Liver (tissue), 10 donors: ENCODE measurements at places on chromosomes 4 and X. TPM values are rescaled to one million over a fixed set of nuclear protein-coding genes. Genes with fewer than 3 reads are reported as not detected.
A peak's percentile ranks its signal among the peaks of the same experiment; 100 is the strongest.

The IL1RAPL1 gene
- total RNA-seq, result 0.33 TPM

- DNase-seq, result no peak
Measured at GRCh38 chrX:10615931-10616774, 4.2 kb downstream of the MID1 start.

DNA sequence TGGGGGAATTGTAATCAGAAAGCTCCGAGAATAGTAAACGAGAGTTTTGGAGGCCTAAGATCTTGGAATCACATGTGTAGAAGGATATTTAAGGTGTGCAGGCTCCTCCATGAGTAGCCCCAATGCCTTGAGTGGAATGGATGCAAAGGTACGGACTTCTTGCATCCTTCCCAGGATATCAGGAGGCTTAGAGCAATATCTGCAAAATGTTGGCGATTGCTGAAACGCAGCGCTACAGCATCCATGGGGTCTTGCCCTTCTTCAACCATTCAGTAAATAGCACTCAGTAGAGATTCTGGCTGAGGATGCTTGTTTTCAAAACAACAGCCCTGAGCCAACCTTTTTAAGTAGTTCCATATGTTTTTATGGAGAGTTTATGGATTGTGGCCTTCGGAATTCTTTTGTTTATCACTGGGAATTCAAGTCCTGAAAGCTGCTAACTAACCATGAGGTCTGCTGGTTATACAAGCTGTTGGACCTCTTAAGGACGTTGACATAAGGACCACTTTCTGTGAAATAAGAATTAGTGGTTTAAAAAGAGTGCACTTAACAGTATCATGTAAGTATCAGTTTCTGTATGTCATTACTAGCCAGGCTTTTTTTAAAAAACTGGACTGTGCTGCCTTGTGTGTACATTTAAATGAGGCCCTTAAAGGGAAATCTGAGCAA, 228.8 kb upstream of the PGRMC2 start:
- no peak for DNase-seq

GRCh38 chrX:152988536-152989291, 5.2 kb downstream of the PNMA5 start:
- DNase-seq, result no peak

- DNase-seq, result no peak
Measured at GRCh38 chr4:74920704-74921103, 12.2 kb upstream of the PARM1 start.

The SHOX gene
- not detected for total RNA-seq

The ARHGAP36 gene
- not detected for total RNA-seq

GRCh38 chrX:33908074-33908473, 224.0 kb downstream of the FAM47A start:
- DNase-seq, result no peak

DNA sequence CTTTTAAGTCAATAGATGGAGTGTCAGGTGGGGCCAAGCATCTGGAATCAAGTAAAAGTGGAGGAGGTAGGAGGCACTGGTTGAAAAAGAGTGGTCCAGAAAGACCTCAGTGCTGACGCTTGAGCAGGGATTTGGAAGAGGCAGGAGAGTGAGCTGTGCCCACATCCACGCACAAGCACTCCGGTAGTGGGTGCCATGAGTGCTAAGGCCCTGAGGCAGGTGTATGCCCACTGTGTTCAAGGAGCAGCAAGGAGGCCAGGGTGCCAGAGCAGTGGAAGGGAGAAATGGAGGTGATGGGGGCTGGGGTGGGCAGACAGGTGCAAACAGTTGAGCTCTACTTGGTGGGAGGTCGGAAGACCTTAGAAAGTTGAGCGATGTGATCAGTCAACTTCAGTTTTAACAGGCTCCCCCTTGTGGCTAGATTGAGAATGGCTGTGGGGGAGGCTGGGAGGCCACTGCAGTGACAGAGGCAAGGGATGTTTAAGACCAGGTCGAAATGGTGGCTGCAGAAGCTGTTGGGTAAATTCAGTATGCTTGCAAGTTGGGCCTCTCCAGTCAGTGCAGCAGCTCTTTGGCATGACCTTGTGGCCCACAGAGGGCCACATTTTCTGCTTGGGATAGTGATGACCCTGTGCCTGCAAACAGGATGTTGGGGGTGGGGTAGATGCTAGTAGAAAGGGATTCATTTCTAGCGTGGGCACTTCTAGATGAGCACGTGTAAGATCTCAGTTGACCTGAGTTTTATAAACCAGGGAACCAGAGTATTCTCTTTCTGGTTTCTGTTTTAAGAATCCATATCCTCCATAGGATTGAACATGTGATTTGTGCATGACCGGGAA, 12.7 kb downstream of the TKTL1 start:
- peak; percentile 61 for DNase-seq

DNA sequence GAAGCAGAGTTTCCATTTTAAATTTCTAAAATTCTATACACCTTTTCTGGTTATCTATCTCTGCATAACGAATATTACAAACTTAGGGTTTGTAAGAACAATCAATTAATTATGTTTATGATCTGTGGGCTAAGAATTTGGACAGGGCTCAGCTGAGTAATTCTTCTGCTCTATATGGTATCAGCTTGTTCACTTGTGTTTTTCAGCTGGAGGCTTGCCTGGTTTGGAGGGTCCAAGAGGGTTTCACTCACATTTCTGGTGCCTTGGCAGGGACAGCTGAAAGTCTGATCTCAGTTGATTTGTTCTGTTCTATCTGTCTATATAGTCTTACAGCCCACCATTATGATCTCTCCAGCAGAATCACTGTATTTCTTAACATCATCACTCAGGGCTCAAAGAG, 57.8 kb upstream of the ADGRA3 start:
- DNase-seq, result no peak

The AADAT gene
- 13.6 TPM for total RNA-seq

The FANCB gene
- total RNA-seq, result 6.2 TPM

GRCh38 chr4:6183740-6184139, 16.6 kb downstream of the JAKMIP1 start:
- no peak for DNase-seq
